ENCODE measurements at places on chromosomes 11 and 22. TPM values are rescaled to one million over a fixed set of nuclear protein-coding genes. Genes with fewer than 3 reads are reported as not detected.

DNA sequence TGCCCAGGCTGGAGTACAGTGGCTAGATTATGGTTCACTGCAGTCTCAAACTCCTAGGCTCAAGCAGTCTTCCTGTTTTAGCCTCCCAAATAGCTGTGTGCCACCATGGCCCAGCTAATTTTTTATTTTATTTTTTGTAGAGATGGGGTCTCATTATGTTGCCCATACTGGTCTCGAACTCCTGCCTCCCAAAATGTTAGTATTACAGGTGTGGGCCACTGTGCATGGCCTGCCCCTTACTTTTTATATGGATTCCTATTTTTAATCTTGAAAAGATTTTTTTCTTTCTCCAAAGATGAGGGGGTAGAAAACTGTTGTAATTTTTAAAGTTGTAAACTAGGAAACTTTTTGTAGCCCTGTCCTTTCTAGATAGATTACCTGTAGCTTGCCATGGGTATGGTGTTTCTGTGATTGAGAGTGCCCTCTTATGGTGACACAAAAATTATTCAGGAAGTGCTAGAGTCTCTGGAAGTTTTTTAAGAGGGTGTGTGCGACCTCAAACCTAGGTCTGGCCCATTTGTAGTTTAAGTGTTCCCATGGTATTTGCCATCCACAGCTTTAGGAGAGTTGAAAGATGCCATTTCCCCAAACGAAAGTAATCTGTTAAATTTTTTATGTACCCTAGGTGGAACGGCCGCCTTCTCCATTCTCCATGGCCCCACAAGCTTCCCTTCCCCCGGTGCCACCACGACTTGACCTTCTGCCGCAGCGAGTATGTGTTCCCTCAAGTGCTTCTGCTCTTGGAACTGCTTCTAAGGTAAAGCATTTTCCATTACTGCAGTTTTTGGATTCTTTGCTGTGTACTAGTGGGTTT is 32.4 kb downstream of the MCAM start:
- DNase-seq: no peak

Gene POLA2
- total RNA-seq: 11.5 TPM

Gene WT1
- 8.5 TPM for total RNA-seq

GRCh38 chr11:8095371-8095770 is 14.4 kb downstream of the TUB start:
- DNase-seq: no peak

Gene MOV10L1
- 0.21 TPM for total RNA-seq

DNA sequence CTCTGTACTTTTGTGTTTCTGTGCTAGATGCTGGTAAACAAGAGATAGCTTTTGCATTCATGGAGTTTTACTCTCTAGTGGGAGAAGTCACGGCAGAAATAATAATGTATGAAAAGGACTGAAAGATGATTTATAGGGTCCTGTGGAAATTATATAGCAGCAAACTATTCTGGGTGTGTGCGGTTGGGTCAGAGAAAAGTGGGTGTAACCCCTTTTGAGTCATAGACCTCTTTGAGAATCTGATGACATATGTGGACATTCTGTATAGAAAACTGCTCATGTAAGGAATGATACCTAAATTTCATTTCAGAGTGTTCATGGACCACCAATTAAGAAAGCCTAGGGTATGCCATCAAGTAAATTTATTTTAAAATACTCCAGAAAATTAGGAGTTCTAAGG is 54.4 kb downstream of the TMEM135 start:
- DNase-seq: no peak

DNA sequence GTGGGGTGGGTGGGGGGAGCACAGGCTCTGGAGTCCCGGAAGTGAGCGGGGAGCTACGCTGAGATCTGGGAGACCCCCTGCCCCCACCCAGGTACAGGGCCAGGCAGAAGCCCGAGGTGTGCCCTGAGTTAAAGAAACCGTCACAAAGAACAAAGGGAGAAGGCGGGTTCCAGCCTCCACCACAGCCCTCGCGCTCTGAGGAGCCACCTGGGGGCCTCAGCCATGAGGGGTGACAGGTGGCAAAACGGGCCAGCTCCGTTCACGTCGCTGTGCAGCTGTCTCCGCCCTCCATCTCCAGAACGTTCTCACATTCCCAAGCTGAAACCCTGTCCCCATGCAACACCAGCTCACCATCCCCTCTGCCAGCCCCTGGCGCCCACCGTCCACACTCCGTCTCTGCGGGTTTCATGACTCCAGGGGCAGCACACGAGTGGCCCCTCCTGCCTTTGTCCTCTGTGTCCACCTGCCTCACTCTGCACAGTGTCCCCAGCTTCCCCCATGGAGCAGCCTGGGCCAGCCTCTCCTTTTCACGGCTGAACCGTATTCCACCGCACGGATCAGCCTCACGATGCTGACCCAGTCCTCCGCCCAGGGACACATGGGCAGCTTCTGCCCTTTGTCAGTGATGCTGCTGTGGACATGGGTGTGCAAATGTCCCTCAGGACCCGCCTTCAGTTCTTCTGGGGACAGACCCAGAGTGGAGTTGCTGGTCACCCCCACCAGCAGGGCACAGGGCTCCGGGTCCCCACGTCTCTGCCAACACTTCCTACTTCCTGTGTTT is 1.7 kb upstream of the MUC5B start:
- DNase-seq: no peak

Gene EIF3M
- 613 TPM for total RNA-seq

GRCh38 chr11:74815966-74816365 is 67.3 kb downstream of the RNF169 start:
- DNase-seq: no peak

Gene CYP2D6
- 1.1 TPM for total RNA-seq

GRCh38 chr22:39291523-39291922 is 27.9 kb downstream of the RPL3 start:
- DNase-seq: no peak

DNA sequence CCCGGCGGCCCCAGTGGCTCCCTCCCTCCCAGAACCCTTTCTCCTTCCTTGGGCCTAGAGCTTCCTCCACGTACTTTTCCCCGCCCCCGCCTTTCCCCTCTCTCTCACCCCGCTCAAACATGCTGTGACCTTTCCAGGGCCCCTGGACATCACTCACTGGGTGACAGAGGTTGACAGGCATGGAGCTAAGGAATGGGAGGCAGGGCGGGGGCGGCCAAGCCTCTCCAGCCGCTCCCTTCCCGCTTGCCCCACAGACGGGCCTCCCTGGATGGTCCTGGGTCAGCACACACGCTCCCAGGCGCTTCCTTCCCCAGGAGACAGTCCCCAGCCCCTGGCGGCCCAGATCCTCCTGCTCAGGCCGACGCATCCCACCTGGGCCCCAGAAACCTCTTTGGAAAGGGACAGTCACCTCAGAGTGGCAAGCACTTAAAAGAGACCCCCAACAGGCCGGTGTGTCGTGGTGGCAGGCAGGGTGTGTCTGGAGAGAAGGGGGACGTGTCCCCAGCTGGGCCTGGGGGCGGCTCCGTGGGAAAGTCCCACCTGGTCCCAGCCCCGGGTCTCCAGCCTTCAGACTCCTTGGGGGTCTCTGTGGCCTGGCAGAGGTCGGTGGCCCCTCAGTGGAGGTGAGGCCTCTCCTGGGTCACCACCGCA is 8.8 kb downstream of the H19 start:
- no peak for DNase-seq

DNA sequence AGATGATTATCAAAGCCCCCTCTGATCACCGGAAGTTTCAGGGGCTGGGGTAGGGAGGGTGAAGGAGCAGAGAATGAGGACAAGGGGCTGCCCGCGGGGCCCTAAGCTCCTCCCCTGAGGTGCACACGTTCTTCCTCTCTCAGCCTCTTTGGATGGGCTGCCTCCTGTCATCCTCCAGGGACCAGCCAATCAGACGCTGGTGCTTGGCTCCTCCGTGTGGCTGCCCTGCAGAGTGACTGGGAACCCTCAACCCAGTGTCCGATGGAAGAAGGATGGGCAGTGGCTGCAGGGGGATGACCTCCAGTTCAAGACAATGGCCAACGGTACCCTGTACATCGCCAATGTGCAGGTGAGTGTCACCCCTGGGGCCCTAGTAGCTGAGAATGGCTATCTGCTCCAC is 7.5 kb downstream of the ROBO3 start:
- DNase-seq: no peak

- DNase-seq: no peak
These were observed 23.8 kb downstream of the MICAL2 start for GRCh38 chr11:12134236-12134585.

GRCh38 chr22:25845985-25846745 is 104.2 kb downstream of the MYO18B start:
- no peak for DNase-seq

- DNase-seq: no peak
These were observed 909.2 kb upstream of the TENM4 start for GRCh38 chr11:80349997-80350396.

- DNase-seq: no peak
These were observed 4.0 kb downstream of the SULT4A1 start for GRCh38 chr22:43858156-43858895.

Gene PRAME
- 3.7 TPM for total RNA-seq

DNA sequence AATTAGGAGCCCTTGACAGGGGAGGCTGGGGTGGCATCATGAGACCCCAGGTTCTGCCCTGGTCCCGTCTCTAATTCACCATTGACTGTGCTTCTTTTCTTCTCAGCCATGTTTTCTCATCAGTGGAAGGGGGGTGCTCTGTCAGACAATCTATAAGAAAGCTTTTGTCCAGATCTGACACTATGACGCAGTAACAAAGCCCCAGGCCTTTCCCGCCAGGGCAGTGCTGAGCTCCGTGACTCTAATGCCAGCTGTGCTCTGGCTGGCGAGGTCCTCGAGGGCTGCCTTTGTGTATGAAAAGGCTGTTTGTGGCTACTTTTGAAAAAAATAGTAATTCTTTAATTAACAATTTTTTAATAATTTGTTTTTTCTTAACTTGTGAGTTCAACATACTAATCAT is 3.2 kb downstream of the CD6 start:
- DNase-seq: no peak

- DNase-seq: no peak
These were observed 225.2 kb upstream of the ANO3 start for GRCh38 chr11:26106726-26107125.

- peak; percentile 65 for DNase-seq
These were observed at the start of gene ARAP1 for GRCh38 chr11:72752088-72752914. Gene ARAP1, minus strand, starts transcription at chr11:72752408. Its CDS starts 25,280 bp downstream, at chr11:72727128.

GRCh38 chr11:1006762-1007161 is 29.8 kb downstream of the MUC6 start:
- no peak for DNase-seq

GRCh38 chr11:62497132-62497801 is 49.3 kb downstream of the AHNAK start:
- DNase-seq: no peak

- DNase-seq: no peak
These were observed 243.3 kb upstream of the B3GAT1 start for GRCh38 chr11:134655189-134655989.

Gene OSM
- not detected for total RNA-seq

- no peak for DNase-seq
These were observed 6.1 kb upstream of the ARAP1 start for GRCh38 chr11:72758304-72758689.
